ENCODE measurements at places on chromosomes 3 and 15. TPM values are rescaled to one million over a fixed set of nuclear protein-coding genes. Genes with fewer than 3 reads are reported as not detected.

DNA sequence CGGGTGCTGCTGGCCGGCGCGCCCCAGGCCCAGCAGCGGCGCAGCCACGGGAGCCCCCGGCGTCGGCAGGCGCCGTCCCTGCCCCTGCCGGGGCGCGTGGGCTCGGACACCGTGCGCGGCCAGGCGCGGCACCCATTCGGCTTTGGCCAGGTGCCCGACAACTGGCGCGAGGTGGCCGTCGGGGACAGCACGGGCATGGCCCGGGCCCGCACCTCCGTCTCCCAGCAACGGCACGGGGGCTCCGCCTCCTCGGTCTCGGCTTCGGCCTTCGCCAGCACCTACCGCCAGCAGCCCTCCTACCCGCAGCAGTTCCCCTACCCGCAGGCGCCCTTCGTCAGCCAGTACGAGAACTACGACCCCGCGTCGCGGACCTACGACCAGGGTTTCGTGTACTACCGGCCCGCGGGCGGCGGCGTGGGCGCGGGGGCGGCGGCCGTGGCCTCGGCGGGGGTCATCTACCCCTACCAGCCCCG, 777 bp downstream of the LOXL1 start:
- DNase-seq = peak; percentile 91

DNA sequence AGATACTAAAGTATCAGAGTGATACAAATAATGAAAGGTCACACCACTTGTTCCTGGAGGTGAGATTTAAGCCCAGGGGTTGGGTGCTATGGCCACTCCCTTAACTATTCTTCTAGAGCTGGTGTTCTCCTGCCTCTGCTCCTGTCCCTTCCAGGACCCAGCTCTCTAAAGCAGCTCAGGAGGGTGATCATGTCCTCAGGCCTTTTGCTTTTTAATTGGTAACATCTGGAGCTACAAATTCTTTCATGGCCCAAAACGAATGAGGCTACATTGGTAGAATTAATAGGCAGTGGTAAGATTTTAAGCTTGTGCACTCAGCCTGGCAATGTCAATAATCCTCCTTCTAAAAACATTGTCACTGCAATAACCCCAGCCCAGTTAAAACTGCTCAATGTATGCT, 38.2 kb upstream of the CNOT10 start:
- DNase-seq = no peak

The LOXL1 gene
- 6.4 TPM for total RNA-seq

- no peak for DNase-seq
These were observed 275.5 kb downstream of the SHOX2 start for GRCh38 chr3:157830556-157831236.

The ASB14 gene
- not detected for total RNA-seq

DNA sequence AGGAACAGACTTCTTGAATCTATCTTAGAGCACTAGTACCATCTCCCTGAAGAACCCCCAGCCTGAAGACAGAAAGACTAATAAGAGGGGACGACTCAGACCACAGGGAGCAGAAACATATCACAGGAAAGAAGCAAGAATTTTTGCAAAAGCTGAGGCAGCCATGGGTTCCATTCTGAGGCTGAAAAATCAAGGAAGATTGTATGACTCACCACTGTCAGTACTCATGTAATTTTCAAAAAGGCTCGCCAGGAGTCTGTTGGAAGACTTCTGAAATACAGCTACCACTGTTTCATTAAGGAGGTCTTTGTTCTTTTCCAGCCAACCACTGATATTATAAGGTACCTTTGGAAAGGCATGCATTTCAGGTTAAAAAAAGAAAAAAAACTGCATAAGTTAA, 47.5 kb downstream of the MYH15 start:
- no peak for DNase-seq

DNA sequence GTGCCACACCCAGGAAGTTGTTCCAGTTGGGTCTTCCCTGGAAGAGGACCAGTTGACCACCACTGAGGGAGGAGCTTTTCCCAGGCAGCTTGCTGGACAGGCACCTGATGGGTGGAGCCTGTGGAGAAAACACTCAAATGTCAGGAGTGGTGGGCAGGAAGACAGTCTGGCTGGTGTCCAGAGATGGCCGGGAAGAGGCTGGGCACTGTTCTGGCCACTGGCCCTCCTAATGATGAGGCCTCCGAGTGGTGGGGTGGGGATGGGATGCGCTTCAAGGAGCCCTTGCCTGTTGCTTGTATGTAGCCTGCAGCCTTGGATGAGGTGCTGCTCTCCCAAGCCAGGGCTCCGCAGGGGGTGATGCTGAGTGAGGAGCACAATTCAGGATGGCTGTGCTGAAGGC, 12.3 kb downstream of the PLEKHO2 start:
- no peak for DNase-seq

The UBE2Q2 gene
- 30.0 TPM for total RNA-seq

GRCh38 chr3:131091768-131092167, 65.1 kb downstream of the NEK11 start:
- no peak for DNase-seq

DNA sequence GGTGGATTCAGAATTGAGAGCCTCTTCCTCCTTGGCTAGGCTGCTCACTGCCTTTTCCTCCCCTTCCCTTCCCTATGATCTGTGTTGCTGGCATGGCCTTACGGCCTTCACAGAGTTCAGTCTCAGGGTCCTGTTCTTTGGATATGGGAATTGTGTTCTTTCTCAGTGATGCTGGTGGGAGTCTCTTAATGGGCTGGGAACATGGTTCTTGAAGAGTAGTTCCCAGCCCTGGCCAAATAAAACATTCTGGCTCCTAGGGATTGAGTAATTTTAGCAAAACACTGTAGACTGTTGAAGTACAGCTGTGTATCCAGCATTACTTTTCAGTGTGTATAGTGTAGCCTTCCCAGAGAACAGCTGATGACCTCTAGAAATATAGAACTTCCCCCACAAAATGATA, 22.6 kb upstream of the FILIP1L start:
- DNase-seq = no peak

Measured in spleen (tissue), 13 donors.